NCI-H524 treated with DMSO at 0.1 percent for 48 hours (cell line): ENCODE measurements at places on chromosomes 4 and X.
A peak's percentile ranks its signal among the peaks of the same experiment; 100 is the strongest.

DNA sequence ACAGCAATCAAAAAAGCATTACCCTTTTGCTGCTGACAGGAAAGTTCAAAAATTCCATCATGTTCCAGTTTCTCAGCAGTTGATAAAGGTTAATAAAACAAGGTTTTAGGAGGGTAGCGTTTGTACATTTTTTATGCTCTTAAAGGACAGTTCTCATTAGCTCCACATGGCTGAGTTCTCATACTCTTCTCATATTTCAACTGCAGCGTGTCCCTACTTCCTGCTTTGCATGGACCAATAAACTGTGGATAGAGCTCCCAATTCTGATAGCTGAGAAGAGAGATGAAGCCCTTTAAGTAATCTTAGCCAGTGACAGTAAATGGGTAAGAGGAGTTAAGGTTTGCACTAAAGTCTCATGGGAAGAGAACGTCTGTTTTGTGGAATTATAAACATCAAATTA lies 53.5 kb downstream of the SPANXA2 start:
- DNase-seq, result peak; percentile 70

GRCh38 chr4:174274436-174274835 lies 9.0 kb downstream of the FBXO8 start:
- DNase-seq, result no peak

- no peak for DNase-seq
These were observed 186.5 kb downstream of the BANK1 start for GRCh38 chr4:101977076-101977475.

DNA sequence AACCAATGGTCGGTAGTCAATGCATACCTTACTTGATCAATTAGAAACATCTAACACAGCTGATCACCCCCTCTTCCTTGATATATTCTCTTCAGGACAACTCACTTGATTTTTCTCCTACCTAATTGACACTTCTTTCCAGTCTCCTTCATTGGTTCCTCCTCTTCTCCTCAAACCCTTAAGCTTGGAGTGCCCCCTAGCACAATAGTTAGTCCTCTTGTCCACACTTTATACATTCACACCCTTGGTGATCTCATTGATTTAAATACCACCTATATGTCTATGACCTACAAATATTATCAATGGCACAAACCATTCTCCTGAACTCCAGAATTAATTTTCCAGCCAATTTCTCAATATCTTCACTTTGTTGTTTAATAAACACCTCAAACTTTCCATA lies 724.0 kb downstream of the ADGRL3 start:
- no peak for DNase-seq

- DNase-seq, result no peak
These were observed 413.1 kb downstream of the PDGFC start for GRCh38 chr4:156558373-156559025.

- no peak for DNase-seq
These were observed 33.0 kb upstream of the RAB9B start for GRCh38 chrX:103864886-103865534.

- no peak for DNase-seq
These were observed 105.1 kb downstream of the ADGRA3 start for GRCh38 chr4:22410645-22411247.

DNA sequence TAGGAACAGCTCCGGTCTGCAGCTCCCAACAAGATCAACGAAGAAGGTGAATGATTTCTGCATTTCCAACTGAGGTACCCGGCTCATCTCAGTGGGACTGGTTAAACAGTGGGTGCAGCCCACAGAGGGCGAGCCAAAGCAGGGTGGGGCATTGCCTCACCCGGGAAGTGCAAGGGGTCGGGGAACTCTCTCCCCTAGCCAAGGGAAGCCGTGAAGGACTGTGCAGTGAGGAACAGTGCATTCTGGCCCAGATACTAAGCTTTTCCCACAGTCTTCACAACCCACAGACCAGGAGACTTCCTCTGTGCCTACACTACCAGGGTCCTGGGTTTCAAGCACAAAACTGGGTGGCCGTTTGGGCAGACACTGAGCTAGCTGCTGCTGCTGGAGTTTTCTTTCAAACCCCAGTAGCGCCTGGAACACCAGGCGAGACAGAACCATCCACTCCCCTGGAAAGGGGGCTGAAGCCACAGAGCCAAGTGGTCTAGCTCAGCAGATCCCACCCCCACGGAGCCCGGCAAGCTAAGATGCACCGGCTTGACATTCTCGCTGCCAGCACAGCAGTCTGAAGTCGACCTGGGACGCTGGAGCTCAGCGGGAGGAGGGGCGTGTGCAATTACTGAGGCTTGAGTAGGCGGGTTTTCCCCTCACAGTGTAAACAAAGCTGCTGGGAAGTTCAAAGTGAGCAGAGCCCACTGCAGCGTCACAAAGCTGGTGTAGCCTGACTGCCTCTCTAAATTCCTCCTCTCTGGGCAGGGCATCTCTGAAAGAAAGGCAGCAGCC lies 84.6 kb downstream of the THOC2 start:
- no peak for DNase-seq

- DNase-seq, result peak; percentile 35
These were observed 229.6 kb upstream of the DIAPH2 start for GRCh38 chrX:96455078-96455477.

GRCh38 chrX:115311139-115311538 lies 21.6 kb downstream of the LUZP4 start:
- DNase-seq, result no peak

DNA sequence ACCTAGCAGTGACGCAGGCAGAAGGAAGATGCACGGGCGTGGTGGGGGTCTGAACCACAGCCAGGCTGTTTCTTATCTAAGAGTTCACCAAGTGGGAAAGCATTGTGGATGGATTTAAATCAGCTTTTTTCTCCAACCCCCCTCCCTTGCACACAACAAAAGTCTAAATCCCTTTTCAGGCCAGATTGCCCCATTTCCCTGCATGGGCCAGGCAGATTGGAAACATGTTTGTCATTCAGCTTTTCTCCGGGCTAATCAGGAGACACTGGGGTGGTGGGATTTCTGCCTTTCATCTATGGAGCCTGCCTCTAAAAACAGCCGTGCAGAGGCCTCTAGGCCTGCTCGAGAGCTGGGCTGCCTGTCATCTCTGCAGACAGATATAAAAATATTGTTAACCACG lies 166.3 kb upstream of the LEF1 start:
- no peak for DNase-seq

- DNase-seq, result no peak
These were observed at the start of gene ASB9 for GRCh38 chrX:15269618-15270521. TSS of gene ASB9 (minus strand) at chrX:15270083. CDS start at chrX:15269874, 209 bp downstream.

- no peak for DNase-seq
These were observed 11.3 kb downstream of the BST1 start for GRCh38 chr4:15714141-15714540.

- no peak for DNase-seq
These were observed 595.0 kb downstream of the GLUD2 start for GRCh38 chrX:121642415-121642814.

DNA sequence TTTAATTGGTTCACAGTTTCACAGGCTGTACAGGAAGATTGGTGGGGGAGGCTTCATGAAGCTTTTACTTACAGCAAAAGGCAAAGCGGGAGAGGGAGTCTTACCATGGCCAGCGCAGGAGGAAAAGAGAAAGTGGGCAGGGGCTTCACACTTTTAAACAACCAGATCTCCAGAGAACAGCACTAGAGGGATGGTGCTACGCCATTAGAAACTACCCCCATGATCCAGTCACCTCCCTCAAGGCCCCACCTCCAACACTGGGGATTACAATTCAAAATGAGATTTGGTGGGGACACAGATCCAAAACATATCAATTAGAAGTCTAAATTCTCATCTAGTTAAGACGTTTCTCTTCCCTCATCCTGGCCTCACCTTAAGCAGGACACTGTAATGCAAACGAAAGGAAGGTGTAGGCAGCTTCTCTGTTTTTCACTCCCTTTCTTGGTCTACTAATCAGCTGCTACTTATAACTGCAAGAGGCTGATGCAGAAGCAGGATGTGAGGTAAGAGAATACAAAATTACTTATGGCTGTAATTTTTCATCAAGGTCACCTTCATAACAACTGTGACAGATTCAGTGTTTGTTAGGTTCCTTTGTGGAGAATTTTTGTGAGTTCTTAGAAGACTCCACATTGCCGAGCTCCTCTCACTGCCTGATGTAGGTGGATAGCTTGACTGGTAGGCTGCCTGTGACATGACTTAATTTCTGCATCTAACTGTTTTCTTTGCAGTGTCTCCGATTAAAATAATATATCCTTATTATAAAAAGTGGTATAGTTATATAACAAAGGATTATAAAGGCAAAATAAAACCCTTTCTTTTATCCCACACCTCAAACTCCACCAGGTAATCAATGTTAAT lies 255.1 kb downstream of the IL15 start:
- DNase-seq, result no peak

DNA sequence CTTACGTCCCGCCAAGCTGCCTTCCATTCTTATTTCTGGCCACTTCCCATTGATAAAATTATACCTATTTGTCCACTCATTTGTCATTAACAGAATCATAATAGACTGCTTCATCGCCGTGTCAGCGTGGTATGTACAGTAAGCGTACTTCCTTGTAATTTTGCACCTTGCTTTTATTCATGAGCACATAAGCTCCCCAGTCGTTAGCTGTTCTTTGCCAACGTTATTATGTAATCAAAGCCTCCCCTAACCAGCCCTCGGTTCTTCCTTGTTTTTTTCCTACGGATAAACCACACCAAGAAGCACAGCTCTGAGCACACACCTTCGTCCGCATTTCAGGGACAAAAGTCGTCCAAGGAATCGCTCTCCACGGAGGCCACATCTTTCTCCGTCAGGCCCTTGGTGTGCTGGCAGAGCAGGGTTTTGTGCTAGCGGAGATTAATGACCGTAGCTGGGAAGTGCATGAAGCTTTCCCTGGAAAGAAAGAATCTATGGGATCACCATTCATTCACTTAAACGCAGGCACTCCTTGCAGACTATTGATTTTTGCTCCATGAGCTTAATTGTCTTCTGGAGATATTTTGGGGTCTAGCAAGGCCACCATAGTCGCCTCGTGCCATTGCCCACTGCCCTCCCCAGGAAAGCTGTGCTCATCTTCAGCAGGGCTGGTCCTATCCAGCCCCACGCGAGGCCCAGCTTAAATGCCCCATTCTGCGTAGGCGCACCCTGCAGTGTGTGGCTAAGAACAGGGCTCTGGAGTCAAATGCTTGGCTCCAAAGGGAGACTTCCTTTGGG lies 200.9 kb upstream of the PSAPL1 start:
- DNase-seq, result no peak

GRCh38 chr4:10730590-10730989 lies 46.0 kb upstream of the CLNK start:
- no peak for DNase-seq

- DNase-seq, result no peak
These were observed 694.8 kb upstream of the INTU start for GRCh38 chr4:126937846-126938422.

GRCh38 chr4:91961504-91961903 lies 342.3 kb upstream of the GRID2 start:
- DNase-seq, result no peak

DNA sequence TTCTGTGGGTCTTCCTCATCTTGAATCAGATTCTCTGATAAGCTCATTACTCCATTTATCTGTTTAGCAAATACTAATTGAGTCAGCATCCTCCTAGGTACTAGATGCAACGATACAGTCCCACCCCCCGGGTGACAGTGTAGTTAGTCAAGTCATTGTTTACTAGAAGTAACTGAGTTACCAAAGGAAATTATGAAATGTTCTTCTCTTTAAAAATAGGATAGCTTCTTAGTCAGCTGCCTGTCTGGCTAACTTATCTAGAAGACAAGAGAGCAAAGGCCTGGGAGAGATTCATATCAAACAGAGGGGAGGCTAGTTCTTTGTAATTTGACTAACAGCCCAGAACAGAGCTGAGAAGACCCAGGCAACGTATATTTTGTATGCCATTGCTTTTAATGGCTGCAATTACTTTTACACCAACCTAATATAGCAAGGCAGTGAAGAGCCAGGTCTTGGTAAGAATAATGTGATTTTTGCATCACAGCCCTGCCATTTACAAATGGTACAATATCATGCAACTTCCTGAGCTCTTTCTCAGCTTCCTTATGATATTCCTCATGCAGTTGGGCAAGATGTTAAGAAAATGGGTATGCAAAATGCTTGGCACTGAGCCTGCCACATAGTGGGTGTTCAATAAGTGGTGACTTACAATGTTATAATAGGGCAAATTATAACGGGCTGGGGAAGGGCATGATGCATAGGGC lies 149.9 kb downstream of the CHIC2 start:
- DNase-seq, result no peak

DNA sequence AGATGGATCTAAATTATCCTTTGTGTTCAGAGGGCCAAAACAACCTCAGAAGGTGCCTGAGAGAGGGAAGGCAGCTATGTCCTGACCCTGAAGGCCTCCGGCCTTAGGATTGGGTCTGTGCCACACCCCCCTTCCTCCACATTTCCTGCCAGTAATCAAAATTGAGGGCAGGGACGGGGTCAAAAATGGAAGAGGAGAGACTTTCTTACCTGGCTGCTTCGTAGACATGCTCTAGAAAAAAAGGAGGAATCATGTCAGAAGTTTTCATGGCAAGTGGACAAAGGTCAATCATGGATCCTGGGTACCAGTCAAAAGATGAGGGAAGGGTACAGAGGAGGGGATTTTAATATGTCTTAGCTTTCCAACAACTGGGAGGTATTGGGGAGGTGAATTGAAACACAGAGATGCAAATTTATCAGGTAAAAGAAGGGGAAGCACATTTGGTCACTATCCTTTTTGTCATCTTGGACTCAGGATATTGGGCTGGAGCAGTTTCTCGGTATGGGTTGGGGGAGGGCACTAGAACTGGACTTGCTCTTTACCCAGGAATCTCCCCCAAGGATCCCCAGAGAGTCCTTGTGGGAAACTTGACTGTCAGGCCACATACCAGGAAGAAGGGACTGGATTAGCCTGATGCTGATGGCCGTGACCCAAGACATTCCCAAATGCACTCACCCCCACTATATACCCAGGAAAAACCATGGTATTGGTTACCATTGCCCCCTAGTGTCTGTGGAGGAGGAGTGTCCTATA lies 17.1 kb downstream of the VSIG4 start:
- DNase-seq, result no peak

- DNase-seq, result no peak
These were observed 192.6 kb downstream of the PDGFC start for GRCh38 chr4:156779042-156779441.

DNA sequence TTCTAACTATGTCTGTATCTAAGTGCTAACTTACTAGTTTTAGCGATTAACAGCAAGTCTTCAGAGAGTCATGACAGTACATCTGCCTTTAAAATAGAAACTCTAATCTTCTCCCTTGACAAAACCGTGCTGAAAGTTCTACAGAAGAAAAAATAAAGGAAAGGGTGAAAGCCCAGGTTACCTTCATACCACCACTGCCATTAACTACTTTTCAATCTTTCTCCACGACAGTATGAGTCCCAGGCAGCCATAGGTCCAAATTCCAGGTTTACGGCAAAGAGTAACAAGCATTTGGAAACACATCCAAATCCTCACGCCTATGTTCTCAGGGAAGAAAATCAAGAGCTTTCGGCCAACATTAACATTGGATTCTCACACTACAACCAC lies 12.4 kb upstream of the ZCCHC13 start:
- DNase-seq, result no peak

GRCh38 chr4:123236606-123237005 lies 160.0 kb upstream of the SPRY1 start:
- DNase-seq, result no peak

DNA sequence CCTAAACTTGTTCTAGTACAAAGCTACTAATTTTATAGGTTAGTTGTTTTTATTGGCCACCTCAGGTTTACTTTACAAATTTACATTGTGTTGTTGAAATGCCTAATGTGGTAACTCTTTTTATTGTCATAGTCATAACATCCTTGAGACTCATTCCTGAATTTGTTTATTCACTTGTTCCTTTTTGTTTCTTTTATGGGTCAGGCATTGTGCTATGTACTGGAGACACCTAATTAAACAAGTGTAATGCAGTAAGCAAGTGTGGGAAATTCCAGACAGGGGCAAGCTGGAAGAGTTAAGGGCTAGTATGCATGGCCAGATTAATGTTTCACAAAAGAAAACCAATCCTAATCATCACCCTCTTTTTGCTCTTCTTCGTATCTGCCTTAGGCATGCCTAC lies 30.5 kb upstream of the TTC29 start:
- DNase-seq, result no peak
